ENCODE measurements at places on chromosomes 12 and 14. TPM values are rescaled to one million over a fixed set of nuclear protein-coding genes. Genes with fewer than 3 reads are reported as not detected.

Gene CPM
- 2.0 TPM for total RNA-seq

GRCh38 chr12:62785941-62786559 is 148.9 kb downstream of the PPM1H start:
- DNase-seq: peak; percentile 89
- no peak overlapping the region for H3K4me3 ChIP-seq
- no peaks in the 10 kb centered on the region for H3K36me3 ChIP-seq

DNA sequence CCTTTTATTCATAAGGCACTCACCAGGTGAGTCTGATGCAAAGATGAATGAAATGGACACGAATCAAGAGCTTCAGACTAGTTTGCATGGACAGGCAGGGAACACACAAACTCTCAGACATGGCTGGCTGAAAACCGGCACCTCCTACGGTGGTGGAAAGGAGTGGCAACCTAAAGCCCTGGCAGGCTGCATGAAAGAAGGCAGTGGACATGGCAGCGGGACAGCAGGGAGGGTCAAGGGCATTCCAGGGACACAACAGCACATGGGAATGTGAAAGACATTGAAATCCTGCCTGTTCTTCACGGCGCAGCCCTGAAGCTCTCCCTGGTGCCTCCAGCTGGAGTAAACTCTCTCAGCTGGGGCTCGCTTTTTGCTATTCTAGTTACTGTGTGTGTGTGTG is 16.6 kb upstream of the LRTM2 start:
- DNase-seq: no peak
- no peak overlapping the region for H3K27ac ChIP-seq
- no peak overlapping the region for H3K4me3 ChIP-seq
- H3K4me1 ChIP-seq: peaks cover 19% of the 10 kb centered on the region

Gene RAB2B
- 20.0 TPM for total RNA-seq

GRCh38 chr12:56129206-56129941 is 1.3 kb downstream of the ESYT1 start:
- H3K27ac ChIP-seq: peak overlapping the region; percentile 98
- peaks cover 41% of the 10 kb centered on the region for H3K36me3 ChIP-seq
- H3K4me3 ChIP-seq: peak overlapping the region; percentile 99
- peak; percentile 65 for DNase-seq

All from muscle of leg (tissue), 16 donors.